ENCODE measurements at places on chromosomes 12 and 14.
A peak's percentile ranks its signal among the peaks of the same experiment; 100 is the strongest.

- no peak for DNase-seq
Observed at GRCh38 chr12:30968211-30968610, 41.7 kb downstream of the TSPAN11 start.

DNA sequence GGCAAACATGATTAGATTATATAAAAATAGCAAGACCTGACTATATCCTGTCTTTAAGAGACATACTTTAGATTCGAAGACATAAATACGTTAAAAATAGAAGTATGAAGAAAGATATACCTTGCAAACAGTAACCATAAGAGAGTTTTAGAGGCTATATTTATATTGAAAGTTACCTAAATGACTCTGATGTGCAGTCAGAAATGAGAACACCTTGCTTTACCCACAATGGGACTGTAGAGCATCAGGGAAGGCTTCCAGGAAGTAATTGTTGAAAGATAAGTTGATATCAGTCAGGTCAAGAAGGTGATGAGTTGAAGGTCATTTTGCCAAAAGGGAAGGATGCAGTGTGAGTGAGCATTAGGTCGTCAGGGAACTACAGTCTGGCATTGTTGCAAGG lies 110.2 kb downstream of the NEDD1 start:
- DNase-seq = no peak

- DNase-seq = peak; percentile 10
Observed at GRCh38 chr14:31419967-31420318, 407 bp downstream of the HEATR5A start.

DNA sequence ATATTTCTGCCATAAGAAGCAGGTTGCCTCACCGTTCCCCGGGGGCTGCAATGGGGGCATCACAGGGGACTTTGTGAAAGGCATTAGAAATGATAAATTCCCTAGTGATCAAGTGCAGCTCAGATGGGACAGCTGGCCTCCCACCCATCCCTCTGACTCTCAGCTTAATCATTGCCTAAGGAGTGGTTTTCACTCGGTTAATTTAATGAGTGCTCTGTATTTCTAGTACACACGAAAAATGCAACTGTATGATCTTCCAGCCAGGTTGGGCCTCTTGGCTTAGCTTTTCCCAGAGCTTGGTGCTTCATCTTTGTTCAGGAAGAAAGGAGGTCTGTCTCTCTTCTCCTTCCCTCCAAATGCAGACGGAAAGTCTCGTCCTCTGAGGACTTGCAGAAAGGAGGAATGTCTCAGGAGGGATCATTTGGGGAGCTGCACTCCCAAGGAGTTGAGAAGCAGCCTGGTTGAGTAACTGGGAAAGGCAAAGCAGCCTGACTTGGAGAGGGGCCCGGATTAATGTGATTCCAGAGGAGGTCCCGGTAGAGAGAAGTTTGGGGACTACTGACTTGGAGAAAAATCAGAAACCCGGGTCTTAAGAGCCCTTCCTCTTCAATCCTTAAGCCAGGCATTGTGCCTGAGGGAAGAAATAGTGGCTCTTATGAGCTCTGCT lies 7.2 kb downstream of the CD9 start:
- DNase-seq = no peak

- no peak for DNase-seq
Observed at GRCh38 chr12:109947521-109947920, 47.4 kb downstream of the TCHP start.

DNA sequence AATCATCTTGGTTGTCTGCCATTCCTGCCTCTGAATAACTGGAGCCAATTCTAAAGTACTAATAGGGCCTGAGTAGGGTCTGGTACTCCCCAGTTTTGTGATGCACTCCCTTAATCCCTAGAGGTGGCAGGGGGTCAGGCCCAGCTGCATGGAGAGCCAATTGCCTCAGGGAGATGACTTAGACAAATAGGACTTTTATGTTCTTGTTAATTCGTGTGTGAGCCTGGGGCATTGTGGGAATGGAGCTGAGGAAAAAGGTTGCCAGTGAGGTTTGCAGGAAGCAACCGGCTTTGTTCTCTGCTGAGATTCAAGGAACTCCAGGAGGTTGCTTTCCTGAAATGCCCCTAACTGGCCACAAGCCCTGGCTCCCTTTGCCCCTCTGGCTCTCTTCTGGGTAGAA lies 6.8 kb upstream of the DCD start:
- DNase-seq = no peak

GRCh38 chr12:69644511-69644910 lies 33.8 kb upstream of the LRRC10 start:
- no peak for DNase-seq

DNA sequence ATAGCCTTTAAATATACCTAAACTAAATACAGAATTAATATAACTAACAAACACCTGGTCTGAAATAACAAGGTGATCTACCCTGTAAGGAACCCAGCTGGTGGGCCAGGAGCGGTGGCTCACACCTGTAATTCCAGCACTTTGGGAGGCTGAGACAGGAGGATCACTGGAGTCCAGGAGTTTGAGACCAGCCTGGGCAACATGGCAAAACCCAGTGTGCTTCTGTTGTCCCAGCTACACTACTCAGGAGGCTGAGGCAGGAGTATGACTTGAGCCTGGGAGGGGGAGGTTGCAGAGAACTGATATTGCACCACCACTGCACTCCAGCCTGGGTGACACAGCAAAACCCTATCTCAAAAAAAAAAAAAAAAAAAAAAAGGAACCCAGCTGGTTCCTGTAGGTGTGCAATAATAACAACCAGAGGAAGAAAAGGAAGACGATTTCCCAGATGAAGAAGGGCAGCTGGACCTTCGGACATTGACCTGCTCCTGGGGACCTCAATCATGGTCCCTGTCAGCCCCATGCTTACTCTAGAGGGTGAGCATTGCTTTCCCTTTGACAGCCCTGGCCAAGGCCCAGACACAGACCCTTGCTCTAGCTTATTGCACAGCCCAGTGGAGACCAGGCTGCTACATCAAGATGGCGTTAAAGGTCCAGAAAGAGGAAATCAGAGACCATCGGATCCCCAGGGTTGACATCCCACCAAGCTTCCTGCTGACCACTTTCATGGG lies 5.4 kb downstream of the FOS start:
- no peak for DNase-seq

- DNase-seq = no peak
Observed at GRCh38 chr12:124917135-124917840, 2.8 kb upstream of the UBC start.

- peak; percentile 66 for DNase-seq
Observed at GRCh38 chr14:20455355-20456300, 602 bp downstream of the APEX1 start.

DNA sequence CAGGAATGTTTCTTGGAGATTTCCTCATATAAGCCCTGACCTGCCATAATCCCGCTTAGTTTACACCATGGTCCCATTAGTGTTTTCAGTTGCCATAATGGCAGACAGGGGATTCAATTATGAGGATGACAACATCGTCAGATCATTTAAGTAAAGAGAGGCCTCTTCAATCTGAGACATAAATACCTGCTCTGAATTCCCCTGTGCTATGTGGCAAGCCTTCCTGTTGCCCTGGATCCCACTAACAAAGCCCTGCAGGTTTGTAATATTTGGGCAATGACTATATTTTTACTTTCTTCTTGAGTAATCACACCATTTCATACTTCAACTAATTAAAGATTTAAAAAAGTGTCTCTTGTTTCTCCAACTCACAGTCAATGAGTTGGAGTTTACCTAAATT lies 108.9 kb downstream of the TRAFD1 start:
- DNase-seq = no peak

- no peak for DNase-seq
Observed at GRCh38 chr12:76256904-76257303, 91.3 kb downstream of the BBS10 start.

- no peak for DNase-seq
Observed at GRCh38 chr12:46451276-46452021, 78.9 kb upstream of the SLC38A2 start.

DNA sequence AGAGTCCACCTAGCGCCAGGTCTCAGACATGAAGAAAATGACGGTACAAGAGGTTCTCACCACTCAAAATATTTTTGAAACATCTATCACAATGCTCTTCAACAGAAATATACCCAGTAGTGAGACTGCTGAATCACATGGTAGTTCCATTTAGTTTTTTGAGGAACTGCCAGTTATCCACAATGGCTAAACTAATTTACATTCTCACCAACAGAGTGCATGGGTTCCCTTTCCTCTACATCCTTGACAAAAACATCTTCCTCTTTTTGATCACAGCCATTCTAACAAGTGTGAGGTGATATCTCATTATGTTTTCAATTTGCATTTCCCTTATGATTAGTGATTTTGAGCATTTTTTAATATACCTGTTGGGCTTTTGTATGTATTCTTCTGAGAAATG lies 5.7 kb upstream of the GPR65 start:
- DNase-seq = no peak

GRCh38 chr12:47382305-47382704 lies 302.5 kb upstream of the AMIGO2 start:
- DNase-seq = no peak

DNA sequence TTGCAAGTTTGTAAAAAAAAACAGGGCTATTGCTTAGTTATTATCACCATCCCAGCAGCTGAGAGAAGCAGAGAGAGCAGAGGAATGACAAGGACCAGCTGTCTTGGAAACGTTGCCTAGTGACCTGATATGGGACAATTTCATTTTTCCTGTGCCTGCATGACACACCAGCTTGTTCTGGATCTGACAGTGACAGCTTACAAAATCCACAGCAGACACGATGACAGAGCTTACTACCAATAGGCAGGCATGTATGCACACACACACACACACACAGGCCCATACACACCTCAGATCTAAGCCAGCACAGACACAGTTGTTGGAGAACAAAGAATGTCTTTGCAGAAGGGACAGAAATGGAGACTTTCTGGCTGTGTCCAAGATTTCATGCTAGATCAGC lies 25.4 kb downstream of the HSPB8 start:
- DNase-seq = no peak

DNA sequence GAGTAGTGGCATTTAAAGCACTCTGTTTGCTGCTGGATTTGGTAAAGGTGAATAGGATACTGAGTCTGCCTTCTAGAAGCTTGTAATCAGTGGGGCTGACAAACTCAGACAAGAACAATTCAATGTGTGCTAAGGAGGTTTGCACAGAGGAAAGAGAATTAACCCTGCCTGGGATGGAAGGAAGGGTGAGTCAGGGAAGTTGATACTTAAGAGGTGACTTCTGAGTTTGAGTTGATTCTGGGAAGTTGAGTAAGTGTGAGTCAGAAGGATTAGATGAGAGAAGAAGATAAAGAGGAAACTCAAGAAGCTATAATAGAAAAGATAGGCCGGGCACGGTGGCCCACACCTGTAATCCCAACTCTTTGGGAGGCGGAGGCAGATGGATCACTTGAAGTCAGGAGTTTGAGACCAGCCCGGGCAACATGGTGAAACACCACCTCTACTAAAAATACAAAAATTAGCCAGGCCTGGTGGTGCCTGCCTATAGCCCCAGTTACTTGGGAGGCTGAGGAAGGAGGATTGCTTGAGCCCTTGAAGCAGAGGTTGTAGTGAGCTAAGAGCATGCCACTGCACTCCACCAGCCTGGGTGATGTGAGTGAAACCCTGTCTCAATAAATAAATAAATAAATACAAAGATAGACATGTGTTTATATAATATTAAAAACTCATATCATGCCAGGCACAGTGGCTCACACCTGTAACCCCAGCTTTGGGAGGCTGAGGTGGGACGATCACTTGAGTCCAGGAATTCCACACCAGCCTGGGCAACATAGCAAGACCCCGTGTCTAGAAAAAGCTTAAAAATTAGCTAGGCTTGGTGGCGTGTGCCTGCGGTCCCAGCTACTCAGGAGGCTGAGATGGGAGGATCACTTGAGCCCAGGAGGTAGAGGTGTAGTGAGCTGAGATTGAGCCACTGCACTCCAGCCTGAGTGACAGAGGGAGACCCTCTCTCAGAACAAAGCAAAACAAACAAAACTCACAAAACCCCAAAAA lies 126.8 kb upstream of the CPM start:
- no peak for DNase-seq

- DNase-seq = no peak
Observed at GRCh38 chr14:51107801-51108200, 12.9 kb upstream of the TRIM9 start.

DNA sequence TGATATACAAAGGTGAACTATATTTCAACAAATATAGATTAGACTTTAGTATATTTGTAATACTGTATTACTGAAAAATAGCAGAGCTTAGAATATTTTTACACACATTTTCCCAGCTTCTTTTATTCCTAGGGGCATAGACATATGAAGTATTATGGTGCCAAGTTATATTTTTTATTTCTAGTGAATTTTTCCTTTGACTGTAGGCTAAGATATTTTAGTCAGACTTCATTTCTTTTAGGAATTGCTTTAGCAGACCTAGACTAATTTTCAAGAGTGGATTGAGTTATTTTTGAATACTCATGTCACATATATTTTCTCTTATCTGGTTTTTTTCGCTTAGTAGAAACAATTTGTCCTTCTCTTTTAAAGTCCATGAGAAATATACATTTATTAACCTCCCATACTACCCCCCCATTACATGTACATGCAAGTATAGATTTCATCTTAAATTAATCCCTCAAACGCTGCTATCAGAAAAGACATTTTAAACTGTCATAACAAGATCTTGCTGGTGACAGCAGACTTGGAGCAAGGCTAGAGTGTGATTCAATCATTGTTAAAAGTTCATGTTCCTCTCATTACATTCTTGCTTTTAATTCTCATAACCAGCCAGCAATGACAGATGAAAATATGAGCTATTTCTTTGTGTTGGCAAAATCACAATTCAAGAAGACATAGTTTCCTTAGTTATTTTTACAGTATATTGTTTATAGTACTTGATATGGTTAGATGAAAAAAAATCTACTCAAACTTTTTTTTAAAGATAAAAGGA lies 456.1 kb downstream of the AEBP2 start:
- no peak for DNase-seq

GRCh38 chr12:31715283-31715825 lies 13.5 kb downstream of the AMN1 start:
- DNase-seq = no peak

GRCh38 chr12:109744026-109744425 lies 30.4 kb downstream of the FAM222A start:
- no peak for DNase-seq

GRCh38 chr12:51901121-51901817 lies 6.0 kb upstream of the ACVRL1 start:
- DNase-seq = no peak

- DNase-seq = no peak
Observed at GRCh38 chr12:67649261-67649569, 670 bp downstream of the DYRK2 start.

GRCh38 chr14:24243336-24243836 lies 963 bp upstream of the TINF2 start:
- no peak for DNase-seq

DNA sequence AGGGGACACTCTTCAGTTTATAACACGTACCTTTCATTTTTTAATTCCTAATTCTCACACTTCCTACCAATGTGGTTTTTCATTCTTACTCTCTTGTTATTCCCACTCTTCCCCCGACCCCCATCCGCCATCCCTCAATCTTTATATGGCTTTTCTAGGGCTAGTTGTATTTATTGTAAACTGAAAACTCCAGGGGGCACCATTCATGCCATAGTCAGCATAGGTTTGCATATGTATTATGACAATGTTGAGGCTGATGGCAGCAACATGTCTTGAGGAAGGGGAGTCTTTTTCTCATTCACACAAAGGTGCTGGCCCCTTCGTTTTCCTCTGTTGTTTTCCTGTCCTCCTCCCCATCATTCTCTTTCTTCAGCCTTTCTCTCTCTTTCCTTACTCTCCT lies 27.7 kb upstream of the LTA4H start:
- no peak for DNase-seq

- DNase-seq = no peak
Observed at GRCh38 chr14:86057018-86057667, 527.2 kb downstream of the FLRT2 start.

- DNase-seq = no peak
Observed at GRCh38 chr12:71536939-71537622, 97.5 kb downstream of the LGR5 start.

GRCh38 chr14:97477353-97477752 lies 680.2 kb downstream of the VRK1 start:
- DNase-seq = no peak
